ENCODE measurements at places on chromosomes 3 and 15.

GRCh38 chr15:66894986-66895780, 170.2 kb upstream of the SMAD3 start:
- DNase-seq, result no peak

DNA sequence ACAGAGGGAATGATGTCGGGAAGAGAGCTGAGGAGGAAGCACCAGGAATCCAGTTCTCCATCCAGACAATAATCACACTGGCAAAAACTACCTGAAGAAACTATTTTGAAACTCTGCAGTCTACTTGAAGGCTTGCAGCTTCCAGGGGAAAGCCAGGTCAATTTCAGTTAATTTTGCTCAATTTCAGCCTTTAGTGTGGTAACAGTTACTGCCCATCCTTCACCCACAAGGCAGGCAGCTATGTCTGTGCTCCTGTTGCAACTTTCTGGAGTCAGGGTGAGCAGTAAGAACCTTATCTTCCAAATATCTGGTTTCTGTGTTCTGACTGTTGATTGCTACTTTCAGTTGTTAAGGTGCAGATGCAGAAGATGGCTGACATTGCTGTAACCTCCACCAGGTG, 221.7 kb downstream of the ADAMTS17 start:
- DNase-seq, result no peak

- DNase-seq, result no peak
These were observed 25.8 kb downstream of the GREM1 start for GRCh38 chr15:32743411-32744140.

GRCh38 chr3:24434651-24435050, 60.0 kb downstream of the THRB start:
- DNase-seq, result no peak

GRCh38 chr3:176958560-176958959, 238.7 kb downstream of the TBL1XR1 start:
- no peak for DNase-seq

- no peak for DNase-seq
These were observed 13.1 kb upstream of the USP3 start for GRCh38 chr15:63491116-63491827.

DNA sequence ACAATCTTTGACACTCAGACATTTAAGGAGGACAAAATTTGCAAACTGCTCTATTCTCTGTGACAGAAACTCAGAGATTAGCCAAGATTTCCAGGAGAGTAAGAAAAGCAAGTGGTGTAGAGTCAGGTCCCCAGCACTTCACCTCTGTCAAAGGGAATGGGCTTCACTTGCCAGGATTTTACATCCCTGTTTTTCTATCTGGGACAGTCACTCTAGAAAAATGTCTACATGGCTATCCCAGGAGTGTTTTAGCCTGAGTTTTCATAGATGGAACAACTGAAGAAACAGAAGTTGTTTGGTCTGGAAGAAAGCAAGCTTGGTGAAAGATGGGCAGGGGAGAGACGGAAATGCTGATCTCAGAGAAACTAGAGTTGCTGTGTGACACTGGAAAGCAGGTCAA, 3.0 kb downstream of the FAM219B start:
- DNase-seq, result no peak

DNA sequence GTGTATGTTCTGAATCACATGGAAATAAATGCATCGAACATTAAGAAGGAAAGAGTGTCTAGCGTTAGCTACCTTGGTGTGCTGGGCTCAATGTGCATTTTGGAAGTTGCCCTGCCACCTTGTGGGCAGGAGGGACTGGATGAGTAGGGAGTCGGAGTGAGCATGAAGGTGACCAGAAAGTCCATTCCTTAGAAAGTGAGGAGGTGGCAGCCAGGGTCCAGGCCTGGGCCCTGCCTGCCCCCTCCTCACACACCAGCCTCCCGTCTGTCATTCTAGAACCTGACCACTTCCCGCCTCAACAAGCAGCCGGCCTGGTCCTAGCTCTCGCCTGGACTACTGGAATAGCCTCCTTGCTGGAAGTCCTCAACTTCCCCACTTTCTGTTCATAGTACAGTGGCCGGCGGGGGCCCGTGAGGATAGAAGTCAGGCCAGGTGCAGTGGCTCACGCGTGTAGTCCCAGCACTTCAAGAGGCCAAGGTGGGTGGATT, 10.2 kb upstream of the GATA2 start:
- no peak for DNase-seq

DNA sequence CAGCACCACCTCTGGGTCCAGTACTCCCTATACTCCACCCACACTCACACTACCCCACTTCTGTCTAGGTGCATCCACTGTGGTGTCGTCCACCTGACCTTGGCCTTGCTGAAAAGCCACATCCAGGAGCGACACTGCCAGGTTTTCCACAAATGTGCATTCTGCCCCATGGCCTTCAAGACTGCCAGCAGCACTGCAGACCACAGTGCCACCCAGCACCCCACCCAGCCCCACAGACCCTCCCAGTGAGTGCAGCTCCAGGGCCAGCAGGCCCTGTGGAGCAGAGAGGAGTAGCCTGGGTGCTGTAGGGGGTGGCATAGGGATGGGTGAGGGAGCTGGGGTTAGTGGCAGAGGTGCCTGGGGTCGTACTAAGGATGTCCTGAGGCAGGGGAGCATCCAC, 19.4 kb upstream of the ALPK3 start:
- no peak for DNase-seq

- no peak for DNase-seq
These were observed 97.6 kb upstream of the ALDH1A3 start for GRCh38 chr15:100781961-100782530.

DNA sequence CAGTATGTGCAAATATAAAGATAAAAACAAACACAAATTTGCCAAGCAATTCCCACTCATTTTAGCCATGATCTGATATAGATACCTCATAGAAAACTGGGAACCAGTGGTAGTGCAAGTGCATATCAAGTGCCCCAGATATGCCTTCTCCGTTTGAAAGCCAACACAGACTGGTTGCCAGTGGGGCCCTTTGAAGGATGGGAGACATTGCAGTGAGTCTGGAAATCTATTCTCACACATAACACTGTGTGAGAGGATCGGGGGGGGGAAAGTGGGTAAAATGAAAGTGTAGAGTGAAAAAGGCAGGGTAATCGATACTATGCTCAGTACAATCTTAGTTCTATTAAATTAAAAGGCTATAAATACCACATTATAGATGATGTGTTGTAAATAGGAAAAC, 83.0 kb downstream of the CBLB start:
- no peak for DNase-seq

- no peak for DNase-seq
These were observed 52.2 kb downstream of the PLD1 start for GRCh38 chr3:171758109-171758508.

DNA sequence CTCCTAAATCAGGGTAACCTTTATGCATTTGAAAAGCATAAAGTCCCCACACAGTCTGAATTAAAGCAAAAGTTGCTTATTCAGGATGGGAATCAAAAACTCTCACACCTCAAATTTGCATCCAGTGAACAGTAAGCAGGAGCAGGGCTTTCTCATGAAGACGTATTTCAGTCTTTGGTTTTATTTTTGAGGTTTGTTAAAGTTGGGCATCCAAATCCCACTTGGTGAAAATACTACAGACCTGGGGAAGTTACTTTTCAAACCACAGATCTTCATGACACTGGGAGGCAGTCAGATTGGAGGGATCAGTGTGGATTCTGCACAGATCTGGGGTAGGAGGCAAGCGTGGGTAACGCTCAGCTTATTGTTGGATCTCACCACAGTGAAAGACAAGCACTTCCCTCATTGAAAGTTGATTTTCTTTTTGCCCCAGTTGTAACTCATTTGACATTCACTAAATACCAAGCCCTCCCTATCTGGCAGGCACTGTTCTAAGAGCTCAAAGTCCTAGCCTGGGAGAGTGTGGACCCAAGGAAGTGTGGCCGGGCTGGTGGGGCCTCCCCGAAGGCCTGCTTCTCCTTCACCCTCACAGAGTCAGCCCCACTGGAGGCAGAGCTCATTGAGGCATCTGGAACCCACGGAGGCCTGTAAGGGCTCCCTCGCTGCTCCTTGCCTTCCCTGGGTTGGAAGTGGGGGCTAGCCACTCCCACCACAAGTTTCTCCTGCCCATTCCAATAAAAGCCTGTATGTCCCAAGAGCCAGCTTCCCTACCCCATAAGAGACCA, 783 bp upstream of the ISG20 start:
- no peak for DNase-seq

- DNase-seq, result no peak
These were observed 199.5 kb downstream of the LPP start for GRCh38 chr3:188353426-188353825.

DNA sequence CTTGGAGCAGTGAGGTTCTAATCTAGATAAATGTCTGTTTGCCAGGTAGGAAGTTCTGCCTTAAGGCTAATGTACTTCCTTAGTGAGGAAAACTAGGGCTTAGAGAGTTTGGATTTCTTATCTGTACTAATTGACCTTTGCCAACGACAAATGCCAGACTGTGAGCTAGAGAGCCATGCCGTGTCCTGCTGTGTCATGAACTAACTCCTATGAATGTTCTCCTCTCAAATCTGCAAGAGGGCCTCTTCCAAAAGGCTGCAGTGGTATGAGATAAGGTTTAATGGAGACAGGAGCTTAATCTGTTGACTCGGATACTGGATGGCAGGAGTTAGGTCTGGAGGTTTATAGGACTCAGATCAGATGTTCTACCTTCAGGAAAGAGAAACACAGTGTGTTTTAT, 524.9 kb downstream of the NTRK3 start:
- no peak for DNase-seq

- DNase-seq, result no peak
These were observed 81.2 kb downstream of the NEK11 start for GRCh38 chr3:131107637-131108433.

GRCh38 chr3:100695696-100696095, 13.6 kb upstream of the TFG start:
- no peak for DNase-seq
